ENCODE measurements at places on chromosomes 3 and 15.

DNA sequence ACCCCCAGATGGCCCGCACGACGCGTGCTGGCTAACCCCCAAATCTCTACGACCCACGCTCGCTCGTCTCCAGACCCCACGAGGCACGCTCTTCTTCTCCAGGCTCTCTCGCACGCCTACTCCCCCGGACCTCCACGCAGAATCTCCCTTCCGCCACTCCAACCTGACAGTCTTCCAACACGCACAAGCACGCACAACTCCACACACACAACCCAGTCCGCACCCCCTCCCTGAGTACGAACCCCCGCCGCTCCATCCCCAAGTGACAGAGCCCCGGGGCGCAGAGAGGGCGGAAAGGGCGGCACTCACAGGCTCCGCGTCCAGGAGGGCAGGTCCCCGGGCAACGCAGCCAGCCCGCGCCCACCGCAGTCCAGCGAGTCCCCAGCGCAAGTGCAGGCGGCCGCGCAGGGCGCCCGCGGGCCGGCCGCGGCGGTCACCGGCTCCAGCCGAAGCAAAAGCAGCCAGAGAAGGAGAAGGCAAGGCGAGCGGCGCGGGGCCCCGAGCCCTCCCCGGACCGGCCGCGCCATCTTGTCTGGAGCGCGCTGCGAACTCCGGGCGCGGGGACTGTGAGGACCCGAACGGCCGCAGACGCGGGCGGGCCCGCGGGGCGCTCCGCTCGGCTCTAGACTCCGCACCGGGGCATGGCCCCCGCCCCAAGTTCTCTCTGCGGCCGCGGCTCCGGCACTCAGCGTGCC lies 794 bp downstream of the LRIG1 start:
- DNase-seq = peak; percentile 47

GRCh38 chr3:46900356-46900755 lies 22.8 kb downstream of the PTH1R start:
- no peak for DNase-seq

GRCh38 chr3:1960506-1960905 lies 138.2 kb upstream of the CNTN4 start:
- DNase-seq = no peak

- no peak for DNase-seq
These were observed at the start of gene SCN5A for GRCh38 chr3:38649500-38650247. Gene SCN5A, minus strand, starts transcription at chr3:38649687. Its CDS starts 16,380 bp downstream, at chr3:38633307.
